ENCODE measurements at places on chromosomes 13 and 19.

GRCh38 chr19:10069046-10069445, 17.1 kb upstream of the SHFL start:
- no peak for DNase-seq

GRCh38 chr13:32581177-32581786, 5.0 kb upstream of the PDS5B start:
- DNase-seq: no peak

- DNase-seq: no peak
Measured at GRCh38 chr19:17385878-17386611, 8.0 kb downstream of the CCDC194 start.

DNA sequence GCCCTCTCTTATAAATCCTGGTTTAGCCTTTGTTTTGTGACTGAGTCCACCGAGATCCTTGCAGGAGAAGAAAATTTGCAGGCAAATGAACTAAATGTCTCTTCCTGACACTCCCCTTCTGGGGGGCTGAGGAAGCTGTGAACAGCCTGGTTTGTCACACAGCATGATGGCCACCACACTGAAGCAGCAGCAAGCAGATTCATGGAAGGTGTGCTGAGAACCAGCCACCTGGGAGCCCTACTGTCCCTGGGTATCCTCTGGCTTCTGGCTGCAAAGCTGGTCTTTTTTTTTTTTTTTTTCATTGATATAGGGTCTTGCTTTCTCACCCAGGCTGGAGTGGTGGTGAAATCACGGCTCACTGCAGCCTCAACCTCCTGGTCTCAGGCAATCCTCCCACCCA, 11.2 kb downstream of the MRPS12 start:
- no peak for DNase-seq

DNA sequence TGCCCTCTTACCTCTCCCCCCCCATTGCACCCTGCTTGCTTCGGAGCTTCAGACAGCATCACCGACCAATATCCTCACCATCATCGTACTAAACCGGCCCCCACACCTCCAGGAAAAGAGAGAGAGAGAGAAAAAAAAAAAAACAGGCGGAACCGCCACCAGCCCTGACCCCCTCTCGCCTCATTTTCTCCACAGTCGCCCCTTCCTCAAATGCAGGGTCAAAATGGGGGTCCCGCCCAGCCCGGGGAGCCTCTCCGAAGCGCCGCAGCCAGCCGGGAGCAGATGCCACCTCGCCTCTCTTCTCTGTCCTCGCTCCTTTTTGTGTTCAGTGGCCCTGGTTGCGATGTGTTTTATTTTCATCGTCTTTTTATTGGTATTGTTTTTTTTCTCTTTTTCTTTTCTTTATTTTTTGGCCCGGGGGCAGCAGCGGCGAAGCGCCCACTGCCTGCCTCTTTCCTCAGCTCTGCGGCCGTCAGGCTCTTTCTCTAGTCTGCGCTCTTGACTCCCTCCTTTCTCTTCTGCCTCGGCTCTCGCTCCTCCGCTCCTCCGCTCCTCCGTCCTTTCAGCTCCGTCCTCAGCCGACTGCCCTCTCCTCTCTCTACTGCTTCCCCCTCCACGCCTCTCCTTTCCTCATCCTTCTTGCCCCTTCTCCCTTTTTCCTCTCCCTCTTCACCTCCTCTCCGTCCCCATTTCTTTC, 41.4 kb downstream of the DEDD2 start:
- DNase-seq: no peak

DNA sequence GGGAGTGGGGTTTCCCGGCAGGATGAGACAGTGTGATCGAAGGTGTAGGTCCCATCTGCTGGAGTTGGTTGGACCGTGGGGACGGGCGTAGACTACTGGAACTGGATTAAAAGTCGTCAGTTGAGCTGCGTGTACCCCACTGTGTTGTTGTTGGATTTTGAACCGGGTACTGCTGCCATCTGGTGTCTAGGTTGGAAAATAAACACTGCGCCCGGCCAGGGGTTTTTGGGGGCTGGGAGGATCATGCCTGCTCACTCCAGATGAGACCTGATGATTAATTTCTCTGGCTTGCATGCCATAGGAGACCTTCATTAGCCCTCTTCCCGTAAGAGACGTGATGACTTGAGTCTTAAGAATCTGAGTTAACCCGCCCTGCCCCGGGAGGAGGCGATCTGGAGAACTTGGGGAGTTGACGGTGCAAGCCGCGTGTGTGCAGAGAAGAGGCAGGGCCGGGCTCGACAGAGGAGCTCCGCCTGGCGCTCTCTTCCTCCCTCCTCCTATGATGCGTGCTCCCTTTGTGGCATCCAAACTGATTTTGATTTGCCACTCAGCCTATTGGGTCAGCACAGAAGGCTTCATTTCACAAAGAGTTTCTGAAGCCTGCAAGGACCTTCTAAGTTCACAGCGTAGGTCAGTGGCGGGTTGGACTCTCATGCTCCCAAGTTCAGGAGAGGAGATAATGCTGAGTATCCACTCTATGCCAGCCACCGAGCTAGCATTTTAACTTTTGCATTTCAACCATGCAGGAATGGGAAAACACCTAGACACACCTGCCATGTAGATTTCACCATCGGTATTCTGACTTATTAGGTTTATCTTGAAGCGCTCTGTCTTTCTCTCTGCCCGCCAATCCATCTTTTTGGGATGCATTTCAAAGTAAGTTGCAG, 2.7 kb downstream of the UHRF1 start:
- peak; percentile 50 for DNase-seq

GRCh38 chr13:79482281-79482970, 1.5 kb downstream of the NDFIP2 start:
- DNase-seq: no peak

GRCh38 chr13:98706446-98707110, 45.9 kb downstream of the SLC15A1 start:
- DNase-seq: no peak

GRCh38 chr19:3062165-3063105, at the start of gene TLE5:
TLE5 (minus strand) TSS chr19:3062495; CDS start chr19:3062200, 295 bp downstream.
- peak; percentile 39 for DNase-seq

DNA sequence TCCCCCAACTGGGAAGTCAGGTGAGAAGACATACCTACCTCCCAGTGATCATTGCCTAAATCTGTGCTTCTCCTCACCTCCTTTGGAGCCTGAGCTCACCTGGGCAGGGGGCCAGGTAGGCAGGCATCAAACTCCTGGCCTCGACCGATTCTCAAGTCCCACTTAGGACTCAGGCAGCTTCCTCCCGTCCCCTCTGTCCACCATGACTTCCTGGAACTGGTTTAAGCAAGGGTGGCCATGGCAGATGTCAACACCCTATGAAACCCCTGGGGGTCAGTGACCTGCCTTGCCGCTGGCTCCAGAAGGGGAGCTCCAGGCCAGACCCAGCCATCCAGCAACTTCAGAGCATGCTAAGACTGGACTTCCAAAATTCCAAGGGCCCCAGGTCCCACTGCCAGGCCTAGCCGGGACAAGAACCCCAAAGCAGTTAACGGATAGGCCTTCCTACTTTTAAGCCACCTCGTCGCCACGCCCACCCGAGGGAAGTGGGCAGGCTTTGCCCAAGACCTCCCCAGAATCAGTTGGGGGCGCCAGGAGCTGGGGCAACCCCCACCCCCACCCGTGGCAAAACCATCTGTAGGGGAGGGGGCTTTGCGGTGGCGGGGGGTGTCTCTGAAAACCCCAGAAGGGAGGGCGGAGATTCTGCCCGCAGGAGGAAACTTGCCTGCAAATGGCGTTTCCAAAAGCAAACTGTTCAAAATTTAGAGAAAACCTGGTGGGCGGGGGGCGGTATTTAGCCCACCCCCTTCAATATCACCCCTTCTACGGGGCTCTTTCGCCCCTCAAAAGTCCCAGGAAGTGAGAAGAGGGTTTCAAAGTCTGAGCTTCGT, 657 bp downstream of the PLIN3 start:
- DNase-seq: no peak

GRCh38 chr19:48623556-48624066, 4.3 kb downstream of the SPHK2 start:
- DNase-seq: no peak

DNA sequence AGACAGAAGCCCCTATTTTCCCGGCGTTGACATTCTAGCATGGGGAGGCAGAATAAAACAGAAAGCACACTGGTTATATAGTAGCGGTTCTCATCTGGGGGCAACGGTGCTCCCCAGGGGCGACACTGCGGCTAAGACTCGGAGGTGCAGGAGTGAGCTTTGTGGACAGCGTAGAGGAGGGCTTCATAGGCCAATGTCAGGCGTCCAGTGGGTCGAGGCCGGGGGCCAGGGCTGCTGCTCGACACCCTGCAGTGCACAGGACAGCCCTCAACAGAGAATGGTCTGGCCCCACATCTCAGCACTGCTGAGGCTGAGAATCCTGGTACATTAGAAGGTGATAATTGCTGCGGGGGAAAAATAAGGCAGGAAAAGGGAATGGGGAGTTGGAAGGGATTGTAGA, 1.5 kb downstream of the ZNF628 start:
- DNase-seq: no peak

DNA sequence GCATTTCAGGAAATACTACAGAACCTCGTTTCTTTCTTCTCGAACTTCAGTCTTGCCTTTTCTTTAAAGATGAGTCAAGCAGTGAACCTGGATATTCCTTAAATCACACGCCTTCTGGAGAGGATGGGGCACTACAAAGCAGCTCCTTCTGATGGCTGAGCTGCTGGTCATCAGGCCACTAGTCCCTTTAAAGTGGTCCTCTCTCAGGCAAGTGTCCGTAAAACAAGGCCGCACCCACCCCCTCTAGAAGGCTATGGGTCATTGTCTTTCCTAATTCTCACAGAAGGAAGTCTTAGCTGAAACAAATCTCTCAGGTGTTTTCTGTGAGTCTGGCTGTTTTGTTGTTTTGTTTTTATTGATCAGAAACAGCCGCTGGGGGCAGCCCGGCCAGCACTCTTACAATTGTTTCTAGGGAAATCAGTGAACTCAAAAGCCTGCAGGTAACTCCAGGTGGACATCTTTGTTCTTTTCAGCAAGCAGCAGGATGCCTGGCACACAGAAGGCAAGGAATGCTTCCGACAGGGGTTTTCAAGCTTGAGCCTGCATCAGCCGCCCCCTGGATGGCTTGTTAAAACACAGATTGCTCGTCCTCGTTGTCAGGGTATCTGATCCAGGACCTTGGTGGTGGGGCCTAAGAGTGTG, 45.4 kb downstream of the MBNL2 start:
- DNase-seq: no peak

DNA sequence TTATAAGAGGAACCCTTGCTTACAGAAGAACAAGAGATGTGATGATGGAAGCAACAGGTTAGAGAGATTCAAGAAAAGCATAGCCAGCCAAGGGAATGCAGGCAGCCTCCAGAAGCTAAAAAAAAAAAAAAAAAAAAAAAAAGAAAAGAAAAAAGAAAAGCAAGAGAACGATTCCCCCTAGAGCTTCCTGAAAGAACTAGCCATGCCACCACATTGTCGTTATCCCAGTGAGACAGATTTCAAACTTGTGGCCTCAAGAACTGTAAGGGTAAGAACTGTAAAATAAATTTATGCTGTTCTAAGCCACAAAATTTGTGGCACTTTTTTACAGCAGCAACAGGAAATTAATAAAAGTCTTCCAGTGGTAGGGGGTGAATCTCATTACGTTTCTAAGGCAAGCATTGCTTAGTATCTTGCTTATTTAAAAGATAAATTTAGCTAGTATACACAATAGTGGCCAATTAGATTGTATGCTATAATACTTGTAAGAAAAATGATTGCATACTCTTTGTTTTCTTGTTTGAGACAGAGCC, 21.8 kb downstream of the RFXAP start:
- no peak for DNase-seq

DNA sequence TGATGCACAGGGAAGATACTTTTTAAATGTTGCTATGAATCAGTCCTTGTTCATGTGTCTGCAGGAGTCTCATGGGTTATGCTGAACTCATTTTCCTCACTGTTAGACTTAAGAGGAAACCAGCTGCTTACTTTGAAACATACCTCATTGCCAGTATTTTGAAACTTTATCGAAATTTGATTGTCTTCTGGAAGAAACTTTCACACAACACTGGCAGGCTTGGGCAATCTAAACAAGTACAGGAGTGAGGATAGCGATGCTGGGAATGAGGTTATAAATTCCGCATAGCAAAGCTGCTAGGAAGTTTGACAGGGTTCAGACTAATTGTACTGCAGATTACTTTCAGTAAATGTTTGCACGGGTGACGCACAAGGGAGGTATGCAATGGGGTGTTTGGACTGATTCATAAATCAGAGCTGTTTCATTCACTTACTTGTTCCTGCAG, 245.7 kb downstream of the DNAJC15 start:
- no peak for DNase-seq

DNA sequence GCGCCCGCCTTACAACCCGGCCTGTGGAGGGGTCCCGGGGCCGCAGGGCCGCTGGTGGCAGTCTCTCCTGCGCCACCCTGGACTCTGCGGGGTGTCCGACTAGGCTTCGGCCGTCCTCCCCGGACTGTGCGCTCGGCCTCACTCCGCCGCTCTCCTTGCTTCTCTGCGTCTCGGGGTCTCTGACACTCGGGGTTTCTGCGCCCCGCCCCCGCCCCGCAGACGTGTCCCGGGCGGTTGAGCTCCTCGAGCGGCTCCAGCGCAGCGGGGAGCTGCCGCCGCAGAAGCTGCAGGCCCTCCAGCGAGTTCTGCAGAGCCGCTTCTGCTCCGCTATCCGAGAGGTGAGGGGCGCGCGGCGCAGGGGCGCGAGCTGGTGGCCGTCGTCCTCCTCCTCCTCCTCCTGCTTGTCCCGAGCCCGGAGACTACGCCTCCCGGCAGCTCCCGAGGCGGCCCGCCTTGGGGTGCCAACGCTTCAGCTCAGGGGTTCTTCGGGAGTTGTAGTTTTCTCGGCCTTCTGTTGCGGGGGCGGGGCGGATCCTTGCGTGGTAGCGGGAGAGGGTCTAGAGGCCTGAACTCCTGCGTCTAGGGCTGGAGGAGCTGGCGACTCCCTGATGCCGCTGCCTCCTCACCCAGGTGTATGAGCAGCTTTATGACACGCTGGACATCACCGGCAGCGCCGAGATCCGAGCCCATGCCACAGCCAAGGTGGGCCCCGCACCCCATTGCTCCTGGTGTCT, 627 bp downstream of the LIN7B start:
- DNase-seq: peak; percentile 42

DNA sequence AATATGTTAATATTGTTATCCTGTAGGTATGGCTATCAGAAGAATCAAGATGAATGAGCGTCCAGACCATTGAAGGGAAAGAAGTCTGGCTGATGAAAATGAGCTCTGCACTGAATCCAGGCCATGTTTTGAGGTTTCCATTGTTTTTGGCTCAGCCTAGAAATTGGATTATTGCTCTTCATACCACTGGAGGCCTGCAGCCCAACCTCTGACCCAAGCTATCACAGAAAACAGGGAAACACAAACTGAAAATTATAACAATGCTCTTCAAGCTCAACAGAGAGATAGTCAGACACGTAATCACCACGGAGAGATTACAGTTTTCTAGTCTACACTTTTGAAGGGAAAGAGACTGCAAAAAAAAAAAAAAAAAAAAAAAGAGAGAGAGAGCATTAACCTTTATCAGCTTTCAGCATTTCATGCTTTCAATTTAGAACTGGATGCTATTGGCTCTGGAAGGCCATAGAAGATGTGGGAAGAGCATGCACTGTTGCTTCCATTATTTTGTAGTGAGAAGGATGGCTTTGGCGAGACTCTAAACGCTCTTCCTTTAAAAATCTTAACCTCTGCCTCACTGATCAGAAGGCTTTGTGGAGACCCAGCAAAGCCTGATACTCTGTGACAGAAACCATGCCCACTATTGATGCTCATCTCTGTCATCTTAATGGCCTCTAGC, 10.8 kb downstream of the EDNRB start:
- no peak for DNase-seq
